Cerebellar nuclear complex (tissue), 1 donor: ENCODE measurements at places on chromosomes 1 and 21.

GRCh38 chr1:159141584-159142390 is 29.6 kb upstream of the CADM3 start:
- DNase-seq, result peak; percentile 88

DNA sequence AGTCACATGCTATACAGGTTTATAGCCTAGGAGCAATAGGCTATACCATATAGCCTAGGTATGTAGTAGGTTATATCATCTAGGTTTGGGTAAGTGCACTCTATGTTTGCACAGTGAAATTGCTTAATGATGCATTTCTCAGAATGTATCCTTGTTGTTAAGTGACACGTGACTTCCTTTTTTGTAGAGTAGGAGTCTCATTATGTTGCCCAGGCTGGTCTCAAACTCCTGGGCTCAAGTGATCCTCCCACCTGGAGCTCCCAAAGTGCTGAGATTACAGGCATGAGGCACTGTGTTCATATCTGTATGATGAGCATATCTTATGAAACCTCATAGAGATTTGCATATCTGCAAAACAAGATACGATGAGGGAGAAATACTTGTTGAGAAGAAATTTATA is 13.8 kb upstream of the ABCB10 start:
- DNase-seq, result no peak

DNA sequence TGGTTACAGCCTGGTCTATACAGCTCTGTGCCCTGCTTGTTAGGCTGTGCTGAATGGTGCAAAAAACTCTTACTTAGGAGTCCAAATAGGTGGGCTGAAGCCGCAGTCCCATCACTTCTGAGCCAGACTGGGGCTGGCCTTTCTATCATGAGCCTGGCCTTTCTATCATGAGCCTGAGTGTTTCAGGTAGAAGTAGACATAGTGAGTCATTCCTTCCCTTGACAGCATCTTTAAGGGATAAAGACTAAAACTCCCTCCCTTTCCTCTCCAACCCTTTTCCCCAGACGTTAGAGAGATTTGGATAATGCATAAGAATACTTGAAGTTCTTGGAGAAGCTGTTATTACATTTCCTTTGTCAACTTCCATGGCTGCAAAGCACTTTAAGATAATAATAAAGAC is 46.5 kb upstream of the PARP1 start:
- no peak for DNase-seq

- DNase-seq, result no peak
Observed at GRCh38 chr1:68479501-68479900, 17.4 kb downstream of the DEPDC1 start.
